Kidney (tissue), 22 donors: ENCODE measurements at places on chromosomes 2 and 18.

- no peak for DNase-seq
These were observed 31.0 kb downstream of the INO80D start for GRCh38 chr2:206054952-206055351.

- peak; percentile 81 for DNase-seq
These were observed at the start of gene PIEZO2 for GRCh38 chr18:11149441-11150270. Gene PIEZO2, minus strand, starts transcription at chr18:11149569. Its CDS starts 981 bp downstream, at chr18:11148588.

- no peak for DNase-seq
These were observed 178.1 kb upstream of the FSHR start for GRCh38 chr2:49332415-49332814.

DNA sequence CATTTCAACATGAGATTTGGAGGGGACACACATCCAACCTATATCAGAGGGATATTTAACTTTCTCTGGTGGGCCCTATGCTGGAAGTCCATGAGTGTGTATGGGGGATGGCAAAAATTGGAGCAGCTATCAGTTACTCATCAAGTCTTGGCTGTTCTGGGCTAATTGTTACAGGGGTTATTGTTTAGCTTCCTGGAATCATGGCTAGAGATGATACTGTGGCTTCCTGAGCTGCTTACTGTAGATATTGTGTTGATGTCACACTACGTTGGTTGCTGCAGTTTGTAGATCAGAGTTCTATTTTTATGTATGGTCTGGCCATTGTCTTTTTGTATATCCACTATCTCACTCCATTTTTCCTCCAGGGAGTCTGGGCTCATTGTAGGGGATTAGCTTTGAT is 20.9 kb upstream of the IL1R2 start:
- DNase-seq = no peak

DNA sequence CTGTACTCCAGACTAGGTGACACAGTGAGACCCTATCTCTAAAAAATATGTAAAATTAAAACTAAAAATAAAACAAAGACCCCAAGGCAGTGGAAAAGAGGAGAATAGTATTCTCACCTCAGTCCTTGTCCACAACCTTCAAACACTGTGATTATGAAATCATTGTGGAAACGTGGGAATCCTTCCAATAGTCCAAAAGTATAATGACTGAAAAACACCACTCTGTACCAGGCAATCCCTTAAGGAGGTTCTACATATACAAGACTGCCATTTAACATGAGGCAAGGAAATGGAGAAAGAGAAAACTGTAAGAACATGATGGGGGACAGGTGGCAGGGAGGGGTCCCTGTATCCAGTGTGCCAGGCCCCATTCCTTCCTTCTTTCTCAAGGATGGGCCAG is 66.1 kb downstream of the ACVR1 start:
- no peak for DNase-seq

DNA sequence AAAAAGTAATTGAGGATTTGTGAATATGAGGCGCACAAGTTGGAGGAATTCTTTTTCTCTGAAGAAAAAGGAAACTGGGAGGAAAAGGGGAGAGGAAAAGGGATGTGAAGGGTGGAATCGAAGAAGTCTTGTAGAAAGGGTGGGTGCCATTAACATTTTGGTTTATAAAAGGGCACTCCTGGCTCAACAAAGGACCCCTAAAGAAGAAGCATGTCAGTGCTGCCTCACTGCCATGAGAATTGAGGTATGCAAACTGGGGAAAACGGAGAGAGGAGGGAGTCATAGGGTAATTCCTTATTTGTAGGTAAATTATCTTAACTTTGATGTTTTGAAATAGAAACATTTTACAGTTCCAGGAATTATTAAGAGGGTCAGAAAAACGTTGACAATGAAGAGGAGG is 207.2 kb downstream of the NAPG start:
- no peak for DNase-seq

GRCh38 chr2:219997341-219997851 is 370.0 kb downstream of the SLC4A3 start:
- DNase-seq = peak; percentile 92

- no peak for DNase-seq
These were observed 35.3 kb upstream of the FRZB start for GRCh38 chr2:182901748-182902147.

- DNase-seq = no peak
These were observed 56.5 kb downstream of the HPCAL1 start for GRCh38 chr2:10359246-10359645.

DNA sequence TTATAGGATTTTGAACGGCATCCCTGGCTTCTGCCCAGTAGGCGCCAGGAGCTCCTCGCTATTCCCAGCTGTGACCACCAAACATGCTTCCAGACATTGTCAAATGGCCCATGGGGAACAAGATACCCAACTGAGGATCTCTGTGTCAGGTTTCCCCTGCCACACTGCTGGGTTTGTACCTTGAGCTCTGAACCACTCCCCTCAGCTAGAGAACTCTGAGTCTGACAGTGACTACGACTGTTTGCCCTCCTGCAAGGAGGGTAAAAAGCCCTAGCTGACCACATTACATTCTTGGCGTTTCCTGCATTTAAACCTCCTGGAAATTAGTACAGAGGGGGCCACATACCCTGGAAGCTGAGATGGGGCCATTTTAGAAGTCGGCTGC is 12.4 kb downstream of the LRRFIP1 start:
- no peak for DNase-seq

GRCh38 chr18:43420950-43421349 is 143.7 kb upstream of the SYT4 start:
- DNase-seq = no peak

DNA sequence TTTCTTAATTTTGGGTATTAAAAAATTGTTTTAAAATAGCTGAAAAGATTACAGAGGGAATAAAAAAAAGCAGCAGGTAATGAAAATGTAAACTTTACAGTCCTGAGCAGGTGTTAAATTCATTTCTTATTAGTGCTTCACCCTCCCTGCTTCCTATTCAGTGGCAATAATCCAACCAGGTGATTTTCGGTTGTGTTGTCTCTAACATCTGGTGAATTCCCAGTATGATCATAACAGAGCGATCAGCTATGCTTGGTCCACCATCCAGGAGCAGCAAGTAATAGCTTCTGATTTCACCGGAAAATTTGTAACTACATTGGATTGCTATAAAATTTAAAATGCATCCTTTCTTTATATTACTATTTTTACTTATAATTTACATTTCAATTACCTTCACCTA is 673.1 kb downstream of the SOCS6 start:
- no peak for DNase-seq

DNA sequence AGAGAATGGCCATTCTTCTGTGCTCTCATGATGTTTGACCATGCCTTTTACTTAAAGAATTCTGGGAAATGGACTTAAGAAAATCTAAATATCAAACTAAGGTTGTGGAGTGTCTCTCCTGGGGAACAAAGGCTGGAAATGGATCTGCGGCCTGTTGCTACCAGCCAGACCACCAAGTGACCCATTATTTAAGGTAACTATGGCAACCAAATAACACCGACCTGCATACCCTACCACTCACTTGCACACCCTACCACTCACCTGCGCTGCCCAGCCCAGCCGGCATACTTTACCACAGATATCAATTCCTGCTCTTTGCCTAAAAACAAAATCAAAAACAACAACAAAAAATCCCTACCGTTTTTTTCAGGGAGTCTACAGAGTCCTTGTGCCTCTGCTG is 203.2 kb downstream of the NBAS start:
- DNase-seq = no peak

- no peak for DNase-seq
These were observed 14.3 kb downstream of the CABLES1 start for GRCh38 chr18:23149570-23149969.

- DNase-seq = no peak
These were observed 10.2 kb downstream of the FECH start for GRCh38 chr18:57576316-57576715.

DNA sequence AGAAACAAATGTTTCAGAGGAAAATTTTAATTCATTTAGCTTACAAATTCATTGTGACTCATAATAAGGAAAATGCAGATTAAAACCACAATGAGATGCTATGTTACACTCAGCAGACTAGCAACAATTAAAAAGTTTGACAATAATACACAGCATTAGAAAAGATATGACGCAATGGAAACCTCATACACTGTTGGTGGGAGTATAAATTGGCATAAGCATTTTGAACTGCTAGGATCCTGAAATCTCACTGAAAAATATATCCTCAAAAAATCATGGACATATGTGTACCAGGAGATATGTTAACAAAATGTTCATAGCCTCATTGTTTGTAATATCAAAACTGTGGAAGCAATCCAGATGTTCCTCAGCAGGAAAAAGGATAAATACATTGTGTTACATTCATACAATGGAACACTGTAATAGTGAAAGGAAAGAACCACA is 13.7 kb downstream of the CALCRL start:
- DNase-seq = peak; percentile 25

DNA sequence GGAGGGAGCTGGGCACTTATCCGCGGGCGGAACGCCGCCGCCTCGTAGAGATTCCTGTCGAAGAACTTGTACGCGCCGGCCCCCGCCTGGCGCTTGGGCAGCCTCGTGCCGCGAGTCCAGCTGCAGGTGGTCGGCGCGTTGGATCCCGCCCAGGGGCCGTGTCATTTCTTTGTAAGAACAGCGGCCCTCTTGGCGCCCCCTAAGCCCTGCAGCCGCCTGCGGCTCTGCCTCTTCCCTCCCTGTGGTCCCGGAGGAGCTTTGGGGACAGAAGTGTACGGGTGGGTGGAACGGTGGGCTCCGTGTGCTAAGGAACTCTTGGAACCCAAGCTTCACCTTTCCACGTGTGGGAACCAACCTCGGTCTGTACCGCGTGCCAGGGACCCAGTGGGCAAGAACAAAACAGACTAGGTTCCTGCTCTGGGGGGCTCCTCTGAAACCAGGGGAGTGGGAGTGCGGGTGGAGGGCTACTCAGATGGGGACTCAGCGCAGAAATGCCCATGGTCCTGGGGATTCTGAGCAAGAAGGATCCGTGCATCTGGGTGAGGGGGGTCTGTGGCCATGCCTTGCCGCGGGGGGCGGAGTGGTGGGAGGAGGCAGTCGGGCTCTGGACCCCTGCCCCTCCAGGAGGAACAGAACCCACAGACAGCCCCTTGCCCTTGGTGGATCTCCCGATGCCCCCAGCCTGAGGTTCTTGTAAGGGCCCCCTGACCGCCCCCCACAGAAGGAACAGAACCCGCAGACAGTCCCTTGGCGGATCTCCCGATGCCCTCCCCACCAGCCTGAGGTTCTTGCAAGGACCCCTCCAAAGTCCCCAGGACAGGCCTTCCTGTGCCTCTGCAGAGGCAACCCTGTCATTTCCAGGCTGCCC is 1.5 kb downstream of the GPC1 start:
- DNase-seq = peak; percentile 67

DNA sequence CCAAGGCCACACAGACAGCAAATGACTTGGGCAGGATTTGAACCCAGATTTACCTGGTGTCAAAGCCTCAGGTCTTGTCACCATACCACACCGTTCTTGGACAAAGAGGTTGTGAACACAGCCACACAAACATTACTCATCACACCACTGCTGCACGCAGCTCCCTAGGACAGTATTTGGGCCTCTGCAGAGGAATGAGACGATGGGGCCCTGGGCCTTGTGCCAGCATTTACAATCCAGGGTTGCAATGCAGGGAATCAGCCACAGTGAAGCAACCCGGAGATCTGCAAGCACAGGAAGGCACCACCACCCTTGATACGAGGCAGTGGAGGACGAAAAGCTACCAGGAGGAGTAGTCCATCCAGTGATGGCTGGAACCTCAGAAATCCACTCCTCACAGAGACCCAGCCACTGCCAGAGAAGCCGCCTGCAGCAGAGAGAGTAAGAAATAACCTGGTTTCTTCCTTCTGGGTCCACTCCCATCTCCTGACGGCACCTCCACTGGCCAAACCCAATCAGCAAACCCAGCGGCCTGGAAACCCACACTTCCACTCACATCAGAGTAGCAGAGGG is 3.7 kb upstream of the MTCL1 start:
- DNase-seq = no peak

DNA sequence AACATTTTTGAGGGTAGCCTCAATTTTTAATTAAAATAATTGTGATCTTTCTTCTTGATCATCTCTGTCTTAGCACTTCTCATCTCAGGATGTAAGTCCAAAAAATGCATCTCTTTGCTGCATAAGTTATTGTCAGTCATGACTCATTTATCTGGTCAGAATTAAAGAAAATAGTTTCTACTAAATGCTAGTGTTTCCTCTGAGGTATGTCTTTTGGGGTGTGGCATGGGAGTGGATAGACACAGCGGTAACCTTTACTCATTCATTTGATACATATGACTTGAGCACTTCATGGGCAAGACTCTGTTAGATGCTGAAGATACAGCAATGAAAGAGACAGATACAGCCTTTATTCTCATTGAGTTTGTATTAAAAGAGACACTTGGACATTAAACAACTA is 284.7 kb downstream of the IRS1 start:
- no peak for DNase-seq

GRCh38 chr2:213306316-213306942 is 22.2 kb downstream of the SPAG16 start:
- DNase-seq = no peak

GRCh38 chr18:76564655-76565237 is 69.7 kb upstream of the ZNF516 start:
- no peak for DNase-seq

GRCh38 chr2:20421988-20422370 is 24.9 kb upstream of the RHOB start:
- DNase-seq = no peak

- DNase-seq = no peak
These were observed 8.2 kb downstream of the WDFY1 start for GRCh38 chr2:223936862-223937326.

DNA sequence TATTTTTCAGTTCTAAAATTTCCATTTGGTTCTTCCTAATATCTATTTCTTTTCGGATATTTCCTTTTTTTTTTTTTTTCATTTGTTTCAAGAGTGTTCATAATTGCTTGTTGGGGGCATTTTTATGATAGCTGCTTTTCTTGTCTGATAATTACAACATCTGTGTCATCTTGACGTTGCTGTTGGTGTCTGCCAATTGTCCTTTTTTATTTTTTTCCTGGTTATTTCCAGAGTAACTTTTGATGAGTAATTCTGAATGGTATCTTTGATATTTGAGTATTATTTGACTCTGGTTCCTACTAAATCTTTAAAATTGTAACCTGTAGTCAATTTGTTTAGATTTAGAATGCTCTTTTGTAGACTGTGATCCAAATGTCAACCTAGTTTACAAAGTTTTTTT is 51.3 kb upstream of the CHRNA1 start:
- no peak for DNase-seq

- DNase-seq = no peak
These were observed 35.6 kb downstream of the COA5 start for GRCh38 chr2:98572676-98573075.

DNA sequence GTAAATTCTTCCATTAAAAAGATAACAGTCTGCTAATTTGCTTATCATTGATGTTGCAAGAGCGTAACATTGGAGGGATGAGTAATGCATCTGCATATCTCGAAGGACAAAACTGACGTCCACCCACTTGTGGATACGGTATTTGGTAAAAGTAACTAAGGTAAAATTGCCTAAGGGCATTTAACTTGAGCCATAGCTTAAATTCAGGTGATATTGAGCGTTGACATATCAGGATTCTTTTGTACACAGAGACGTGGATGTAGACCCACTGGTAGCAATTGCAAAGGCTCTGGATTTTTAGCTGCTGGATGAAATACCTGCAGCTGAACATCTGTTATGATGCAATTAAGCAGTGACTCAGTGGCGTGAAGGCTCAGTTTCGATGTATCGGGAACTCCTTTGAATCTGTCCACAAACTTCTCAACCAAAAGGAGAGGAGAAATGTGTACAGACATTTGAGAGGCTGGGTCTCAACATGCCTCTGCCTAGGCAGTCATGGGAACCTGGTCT is 119.3 kb downstream of the SPTBN1 start:
- DNase-seq = no peak

- DNase-seq = no peak
These were observed 35.2 kb downstream of the ANKAR start for GRCh38 chr2:189709501-189710221.

GRCh38 chr2:201854221-201854801 is 48.0 kb downstream of the CDK15 start:
- no peak for DNase-seq
